Smooth muscle cell of the brain vasculature (primary cell): ENCODE measurements at places on chromosomes 7 and 10.

DNA sequence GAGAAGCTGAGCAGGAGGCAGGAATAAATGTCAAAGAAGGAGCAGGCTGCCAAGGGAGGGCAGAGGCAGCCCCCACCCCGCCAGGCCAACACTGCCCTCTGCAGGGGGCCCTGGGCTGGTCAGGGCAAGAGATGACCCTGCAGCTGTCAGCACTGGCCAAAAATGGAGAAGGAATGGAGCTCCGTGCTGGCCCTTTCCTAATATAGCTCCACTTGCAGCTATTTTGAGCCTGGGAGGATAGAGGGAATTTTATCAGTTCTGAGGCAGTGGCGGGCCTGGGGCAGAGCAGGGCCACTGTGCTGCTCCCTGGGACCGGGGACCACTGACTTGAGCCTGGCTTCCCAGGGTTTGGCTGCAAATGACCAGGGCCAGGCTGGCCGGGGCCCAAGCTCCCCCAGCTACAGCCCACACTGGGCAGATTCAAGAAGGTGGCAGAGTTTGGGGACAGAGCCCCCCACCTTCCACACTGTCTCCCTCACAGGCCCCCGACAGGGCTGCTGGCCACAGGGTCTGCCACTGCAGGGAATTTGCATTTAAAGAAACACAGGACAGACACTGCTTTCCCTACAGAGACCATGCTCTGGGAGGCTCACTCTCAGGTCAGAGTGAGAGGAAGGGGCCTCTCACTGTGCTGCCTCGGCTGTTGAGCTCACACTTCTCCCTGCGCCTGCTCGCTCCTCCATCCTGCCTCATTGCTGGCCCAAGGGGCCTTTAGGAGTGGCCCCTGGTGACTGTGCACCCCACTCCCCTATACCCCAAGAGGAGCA is 16.2 kb downstream of the LDB3 start:
- no peak for DNase-seq

DNA sequence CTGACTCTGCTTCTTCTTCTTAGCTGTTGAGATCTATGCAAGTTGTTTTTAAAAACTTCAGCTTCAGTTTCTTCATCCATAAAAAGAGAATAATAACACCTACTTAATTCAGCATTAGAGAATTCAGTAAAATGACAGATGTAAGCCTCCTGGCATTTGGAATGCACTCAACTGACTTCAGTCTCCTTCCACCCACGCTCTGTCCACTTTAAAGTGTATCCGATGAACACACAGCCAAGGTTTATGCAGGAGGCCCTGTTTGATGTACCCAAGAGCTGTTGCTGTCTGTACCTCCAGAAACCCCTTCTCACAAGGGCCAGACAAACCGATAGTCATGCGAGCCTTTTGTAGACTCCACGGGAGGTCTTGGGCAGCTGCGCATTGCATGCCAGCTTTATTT is 27.1 kb upstream of the SLC35B4 start:
- DNase-seq, result no peak

DNA sequence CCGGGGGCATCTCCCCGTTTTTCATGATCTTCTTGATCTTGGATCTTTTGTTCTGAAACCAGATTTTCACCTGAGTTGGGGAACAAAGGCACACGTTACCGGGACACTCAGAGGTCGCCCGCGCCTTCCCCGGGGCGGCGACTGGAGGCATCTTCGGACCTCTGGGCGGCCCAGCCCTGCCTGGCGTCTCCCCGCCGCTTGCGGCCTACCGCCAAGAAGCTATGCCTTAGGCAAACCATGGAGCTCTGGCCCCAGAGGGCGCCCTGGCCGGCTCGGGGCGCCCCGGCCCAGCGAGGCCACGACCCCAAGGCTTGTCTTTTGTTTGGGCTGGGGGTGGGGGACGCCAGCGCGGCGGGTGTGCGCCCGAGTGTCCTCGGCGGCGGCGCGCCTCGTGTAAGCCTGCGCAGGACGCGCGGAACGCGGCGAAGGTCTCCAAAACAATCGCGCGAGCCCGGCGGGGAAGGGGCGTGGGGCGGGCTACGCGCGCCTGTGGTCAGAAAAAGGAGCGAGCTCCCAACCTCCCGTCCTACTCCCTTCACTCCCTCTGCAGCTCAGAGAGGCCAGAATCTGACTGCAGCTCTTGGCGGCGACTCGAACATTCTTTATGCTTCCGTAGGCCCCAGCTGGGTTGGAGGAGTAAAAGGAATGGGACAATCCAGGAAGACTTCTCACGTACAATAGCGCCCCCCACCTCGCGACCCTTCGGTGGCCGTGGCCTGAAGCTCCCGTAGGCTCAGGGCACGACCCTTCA is 3.5 kb downstream of the DLX5 start:
- DNase-seq, result no peak

DNA sequence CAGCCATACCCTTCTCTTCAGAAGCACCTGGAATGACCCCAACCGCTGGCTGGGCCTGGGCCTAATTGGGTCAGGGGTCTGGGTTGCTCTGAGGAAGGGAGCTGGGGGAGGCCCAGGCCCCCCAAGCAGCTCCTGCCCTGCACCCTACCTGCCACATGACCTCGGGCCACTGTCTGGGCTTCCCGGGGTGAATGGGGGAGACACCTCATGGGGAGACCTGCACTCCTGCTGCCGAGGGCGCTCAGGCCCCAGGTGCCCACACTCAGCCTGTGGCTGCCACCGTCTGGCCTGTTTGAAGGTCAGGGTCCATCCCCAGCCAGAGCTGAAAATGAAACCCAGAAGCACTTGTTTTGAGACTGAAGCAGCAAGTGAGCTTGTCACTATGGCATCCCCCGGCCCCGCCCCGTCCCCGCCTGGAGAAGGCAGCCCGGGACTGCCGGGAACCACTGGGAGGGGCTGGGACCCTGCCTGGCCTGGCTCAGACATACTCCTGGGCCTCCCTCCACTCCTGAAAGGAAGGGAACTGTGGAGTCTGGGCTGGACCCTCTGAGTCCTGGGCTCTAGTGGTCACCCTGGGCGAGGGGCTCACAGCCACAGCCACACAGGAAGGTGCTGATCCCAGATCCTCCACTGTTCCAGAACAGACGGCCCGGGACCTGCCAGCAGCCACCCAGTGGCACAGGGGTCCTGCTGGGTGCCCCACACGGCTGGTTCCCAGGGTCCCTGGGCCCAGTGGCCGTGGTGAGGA is 7.4 kb upstream of the MICALL2 start:
- DNase-seq, result no peak

GRCh38 chr10:63058236-63058635 is 74.9 kb upstream of the NRBF2 start:
- no peak for DNase-seq
